ENCODE measurements at places on chromosomes 4 and X. TPM values are rescaled to one million over a fixed set of nuclear protein-coding genes. Genes with fewer than 3 reads are reported as not detected.
A peak's percentile ranks its signal among the peaks of the same experiment; 100 is the strongest.

DNA sequence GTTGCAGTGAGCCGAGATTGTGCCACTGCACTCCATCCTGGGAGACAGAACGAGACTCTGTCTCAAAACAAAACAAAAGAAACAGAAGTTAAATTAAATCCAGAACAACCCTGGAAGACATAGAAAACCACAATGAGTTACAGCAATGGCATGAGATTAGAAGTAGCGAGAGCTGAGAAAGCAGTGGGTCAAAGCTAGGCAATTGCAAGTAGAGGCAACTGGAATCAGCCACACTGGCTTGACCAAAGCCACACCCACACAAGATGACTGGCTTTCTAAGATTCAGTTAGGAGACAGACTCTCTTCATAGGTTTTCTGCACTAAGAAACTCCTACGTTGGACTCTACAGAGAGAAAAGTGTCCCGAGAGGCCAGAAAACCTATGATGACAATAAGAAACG is 443.0 kb downstream of the GPM6A start:
- no peak for DNase-seq

DNA sequence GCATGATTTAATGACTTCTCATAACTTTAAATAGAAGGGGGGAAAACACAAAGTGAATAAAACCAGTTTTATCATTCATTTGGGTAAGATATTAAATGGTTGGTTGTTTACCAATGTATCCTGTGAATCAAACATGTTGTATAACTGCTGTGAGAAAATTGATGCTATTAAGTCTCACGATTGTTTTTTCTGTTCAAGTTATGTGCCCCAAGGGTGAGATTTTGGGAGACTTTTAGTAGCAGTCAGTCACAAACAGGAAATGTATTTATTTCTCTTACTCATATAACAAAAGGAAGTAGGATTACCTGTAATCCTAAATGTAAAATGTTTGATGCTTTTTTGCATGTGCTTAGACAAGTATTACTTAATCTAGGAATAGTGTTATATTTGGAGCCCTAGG is 39.2 kb downstream of the MTHFD2L start:
- DNase-seq: no peak

DNA sequence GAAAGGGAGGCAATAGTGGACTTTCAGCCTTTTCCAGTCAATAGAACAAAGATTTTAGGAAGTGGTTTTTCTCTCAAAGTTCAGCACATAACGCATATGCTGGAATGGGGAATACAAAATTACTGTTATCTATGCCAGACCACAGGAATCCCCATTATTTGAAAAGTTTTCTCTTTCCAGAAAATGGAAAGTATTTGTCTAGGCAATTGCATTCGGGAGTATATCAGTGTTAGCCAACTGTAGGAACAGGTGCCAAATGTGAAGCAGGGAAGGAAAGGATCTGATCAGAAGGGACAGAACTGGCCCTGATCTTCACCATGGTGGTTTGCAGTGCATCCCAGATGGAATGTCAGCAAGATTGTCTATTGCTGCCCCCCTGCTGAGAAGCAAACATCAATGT is 213.6 kb downstream of the CPE start:
- no peak for DNase-seq

GRCh38 chr4:150215601-150216000 is 137.4 kb downstream of the DCLK2 start:
- DNase-seq: peak; percentile 45

DNA sequence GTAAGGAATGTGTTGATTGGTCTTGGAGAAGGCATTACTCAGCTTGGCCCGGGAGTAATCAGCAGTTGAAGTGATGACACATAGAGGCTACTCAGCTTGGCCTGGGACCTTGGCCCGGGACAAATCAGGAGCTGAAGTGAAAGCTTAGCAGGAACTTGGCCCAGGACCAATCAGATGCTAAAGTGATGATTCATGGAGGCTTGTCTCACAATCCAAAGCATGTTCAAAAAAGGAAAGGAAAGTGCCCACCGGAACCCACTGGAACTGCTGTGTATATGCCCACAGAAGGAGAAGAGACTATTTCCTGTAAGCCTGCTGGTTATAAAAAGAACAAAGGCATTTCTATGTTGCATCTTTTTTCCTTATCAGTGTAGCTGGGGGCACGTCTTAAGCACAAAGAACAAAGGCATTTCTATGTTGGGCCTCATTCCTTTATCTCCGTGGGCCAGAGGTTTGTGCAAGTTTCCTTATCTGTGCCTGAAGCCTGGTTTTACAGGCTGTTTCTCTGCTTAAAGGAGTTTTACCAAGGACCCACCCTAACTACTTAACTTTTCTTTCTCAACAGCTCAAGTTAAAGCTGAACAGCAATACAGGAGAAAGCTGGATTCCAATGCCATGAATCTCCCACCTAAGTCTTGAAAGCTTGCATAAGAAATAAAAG is 1176.7 kb downstream of the NLGN4X start:
- DNase-seq: peak; percentile 86

DNA sequence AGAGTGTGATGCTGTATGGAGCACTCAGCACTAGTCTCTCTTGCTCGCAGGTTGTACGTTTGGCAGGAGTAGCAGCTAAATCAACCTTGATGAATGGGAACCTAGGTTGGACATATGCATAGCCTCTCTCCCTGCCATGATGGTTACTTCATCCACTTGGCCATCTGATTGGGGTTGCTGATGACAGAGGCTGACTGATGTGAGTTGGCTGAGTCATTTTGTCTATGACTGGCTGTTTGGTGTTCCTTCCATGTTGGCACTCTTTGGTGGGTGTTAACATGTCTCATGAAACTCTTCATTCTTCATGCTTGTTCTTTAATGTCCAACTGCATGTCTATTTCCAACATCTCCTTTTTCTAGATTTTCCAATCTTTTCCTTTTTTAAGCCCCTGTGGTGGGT is 31.6 kb upstream of the SPARCL1 start:
- DNase-seq: no peak

GRCh38 chrX:10529344-10529743 is 91.0 kb downstream of the MID1 start:
- DNase-seq: no peak

DNA sequence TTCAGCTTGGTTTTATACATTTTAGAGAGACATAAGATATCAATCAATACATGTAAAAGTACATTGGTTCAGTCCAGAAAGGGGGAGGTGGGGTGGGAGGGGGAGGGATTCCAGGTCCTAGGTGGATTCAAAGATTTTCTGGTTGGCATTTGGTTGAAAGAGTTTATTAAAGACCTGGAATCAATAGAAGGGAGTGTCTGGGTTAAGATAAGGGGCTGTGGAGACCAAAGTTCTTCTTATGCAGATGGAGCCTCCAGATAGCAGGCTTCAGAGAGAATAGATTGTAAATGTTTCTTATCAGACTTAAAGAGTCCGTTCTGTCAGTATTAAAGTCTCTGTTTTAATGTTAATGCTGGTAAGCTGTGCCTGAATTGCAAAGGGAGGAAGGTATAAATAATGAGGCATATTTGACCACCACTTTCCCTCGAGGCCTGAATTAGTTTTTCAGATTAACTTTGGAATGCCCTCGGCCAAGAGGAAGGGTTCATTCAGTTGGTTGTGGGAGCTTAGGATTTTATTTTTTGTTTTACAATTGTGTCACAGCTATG is 169.9 kb downstream of the AASDH start:
- peak; percentile 18 for DNase-seq

DNA sequence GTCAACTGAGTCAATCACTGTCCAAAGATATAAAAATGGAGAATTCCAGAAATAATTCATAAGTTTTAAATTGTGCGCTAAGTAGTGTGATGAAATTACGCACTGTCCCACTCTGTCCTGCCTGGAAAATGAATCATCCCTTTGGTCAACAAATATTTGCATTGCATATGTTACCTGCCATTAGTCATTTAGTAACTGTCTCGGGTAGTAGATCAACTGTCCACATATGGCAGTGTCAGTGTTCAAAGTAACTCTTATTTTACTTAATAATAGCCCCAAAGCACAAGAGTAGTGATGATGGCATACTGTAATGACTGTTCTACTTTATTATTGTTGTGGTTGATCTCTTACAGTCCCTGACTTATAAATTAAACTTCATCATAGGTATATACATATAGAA is 3.4 kb downstream of the YTHDC1 start:
- DNase-seq: no peak

GRCh38 chrX:1788300-1788911 is 173.5 kb downstream of the ASMT start:
- DNase-seq: no peak

GRCh38 chr4:40747207-40747835 is 2.4 kb upstream of the NSUN7 start:
- DNase-seq: no peak

GRCh38 chrX:43656005-43656494 is at the start of gene MAOA:
MAOA (plus strand) TSS chrX:43656299; CDS start chrX:43656342, 43 bp downstream.
- peak; percentile 75 for DNase-seq

- DNase-seq: peak; percentile 45
Observed at GRCh38 chrX:39456894-39457604, 640.7 kb downstream of the BCOR start.

GRCh38 chr4:14837860-14838259 is 164.4 kb upstream of the CPEB2 start:
- no peak for DNase-seq

GRCh38 chrX:83916525-83916924 is 55.6 kb downstream of the CYLC1 start:
- no peak for DNase-seq

The TRPC5OS gene
- 4.8 TPM for total RNA-seq

The SPIN3 gene
- total RNA-seq: 10.1 TPM

The PRR32 gene
- 0.48 TPM for total RNA-seq

The CSTF2 gene
- 5.3 TPM for total RNA-seq

The MAGEA9B gene
- not detected for total RNA-seq

The GAB1 gene
- 31.5 TPM for total RNA-seq

The HPSE gene
- total RNA-seq: 2.9 TPM

The TRIM61 gene
- 12.3 TPM for total RNA-seq

The CHRDL1 gene
- total RNA-seq: 10.1 TPM
